ENCODE measurements at places on chromosomes 13 and 19. TPM values are rescaled to one million over a fixed set of nuclear protein-coding genes. Genes with fewer than 3 reads are reported as not detected.

GRCh38 chr19:9735986-9736385 lies 32.6 kb downstream of the ZNF846 start:
- H3K27ac ChIP-seq = no peak overlapping the region
- H3K4me3 ChIP-seq = no peak overlapping the region
- no peaks in the 10 kb centered on the region for H3K4me1 ChIP-seq
- no peak for DNase-seq
- no peaks in the 10 kb centered on the region for H3K36me3 ChIP-seq

GRCh38 chr13:99254830-99255229 lies 3.3 kb downstream of the GPR18 start:
- H3K27ac ChIP-seq = no peak overlapping the region
- no peaks in the 10 kb centered on the region for H3K27me3 ChIP-seq
- DNase-seq = no peak
- H3K36me3 ChIP-seq = no peaks in the 10 kb centered on the region

DNA sequence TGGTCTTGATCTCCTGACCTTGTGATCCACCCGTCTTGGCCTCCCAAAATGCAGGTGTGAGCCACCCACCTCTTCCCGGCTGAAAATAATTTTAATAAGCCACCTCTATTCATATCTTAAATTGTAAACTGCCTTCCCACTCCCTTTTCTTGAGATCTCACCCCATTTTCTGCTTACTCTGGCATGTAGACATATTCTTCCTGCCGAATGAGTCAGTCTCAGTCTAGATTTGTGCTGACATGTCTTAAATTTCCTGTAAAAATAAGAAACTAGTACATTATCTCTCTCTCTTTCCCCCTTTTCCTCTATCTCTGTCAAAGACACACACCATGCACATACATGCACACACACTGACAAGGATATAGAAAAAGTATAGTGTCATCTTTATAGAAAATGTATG lies 60.9 kb downstream of the THSD1 start:
- no peak for DNase-seq
- no peaks in the 10 kb centered on the region for H3K27me3 ChIP-seq
- H3K4me3 ChIP-seq = no peak overlapping the region
- H3K27ac ChIP-seq = no peak overlapping the region

Gene SPACA4
- total RNA-seq = not detected

Gene ZNF177
- 5.2 TPM for total RNA-seq

DNA sequence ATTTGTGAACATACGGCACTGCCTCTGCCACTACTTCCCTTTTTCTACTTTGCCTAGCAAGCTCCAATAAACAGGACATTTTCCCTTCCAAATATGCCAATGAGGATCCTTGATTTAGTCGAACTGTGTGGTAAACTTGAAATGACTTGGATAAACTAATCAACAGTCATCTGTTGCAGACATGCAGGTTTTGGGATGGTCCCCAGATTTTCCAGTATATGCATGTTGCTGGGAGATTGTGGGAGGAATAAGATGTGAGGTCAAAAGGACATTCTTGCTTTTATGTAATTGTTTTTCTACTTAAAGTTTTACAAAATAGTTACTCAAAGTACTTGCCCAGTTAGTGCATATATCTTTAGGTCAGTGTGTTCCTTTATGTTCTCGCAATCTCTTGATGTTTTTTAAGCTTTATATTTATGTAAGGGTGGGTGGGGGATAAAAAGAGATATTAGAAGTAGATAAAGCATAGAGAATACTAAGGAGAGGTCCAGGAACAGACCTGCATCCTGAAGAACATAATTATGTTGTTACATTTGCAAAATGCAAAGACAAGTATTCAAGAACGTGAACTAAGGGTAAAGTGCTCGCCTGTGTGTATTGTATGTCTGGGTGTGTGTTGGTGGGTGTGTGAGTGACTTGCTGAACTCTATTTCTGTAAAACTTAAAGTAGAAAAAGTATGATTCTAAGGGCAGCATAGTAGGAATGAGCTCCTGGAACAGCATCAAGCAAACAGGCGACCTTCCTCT lies 88.4 kb upstream of the OXGR1 start:
- H3K27me3 ChIP-seq = no peaks in the 10 kb centered on the region
- no peak overlapping the region for H3K27ac ChIP-seq
- no peak overlapping the region for H3K4me3 ChIP-seq
- DNase-seq = no peak
- H3K36me3 ChIP-seq = no peaks in the 10 kb centered on the region
- H3K4me1 ChIP-seq = no peaks in the 10 kb centered on the region

DNA sequence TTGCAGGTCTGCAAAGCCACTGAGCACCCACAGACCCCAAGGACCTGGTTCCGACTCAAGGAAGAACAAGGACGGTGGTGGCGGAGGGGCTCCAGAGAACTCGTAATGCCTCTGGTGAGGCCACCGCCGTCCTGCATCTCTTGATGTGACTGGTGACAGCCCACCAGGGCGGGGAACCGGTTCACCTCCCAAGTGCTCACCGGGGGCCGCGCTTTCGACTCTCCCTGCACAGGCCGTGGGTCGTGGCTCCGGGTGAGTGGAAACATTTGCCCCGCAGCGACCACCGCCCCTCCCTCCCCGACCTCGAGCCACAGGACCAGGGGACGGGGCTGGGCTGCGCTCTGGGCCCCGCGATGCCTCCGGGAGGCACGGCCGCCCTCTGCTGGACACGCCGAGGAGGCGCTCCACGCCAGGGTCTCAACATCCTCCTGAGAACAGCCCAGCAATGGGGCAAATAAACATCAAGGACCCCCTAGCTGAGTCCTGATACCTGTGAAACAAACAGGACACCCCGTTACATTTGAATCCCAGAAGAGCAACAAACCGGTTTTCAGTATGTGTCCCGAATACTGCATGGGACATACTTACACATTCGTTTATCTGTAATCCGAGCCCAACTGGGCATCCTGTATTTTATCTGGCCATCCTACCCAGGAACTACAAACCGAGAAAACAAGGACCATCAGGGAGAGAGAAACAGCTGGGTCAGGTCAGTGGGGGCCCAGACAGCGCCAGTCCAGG lies 3.9 kb upstream of the PLPP2 start:
- no peak overlapping the region for H3K4me3 ChIP-seq
- no peaks in the 10 kb centered on the region for H3K27me3 ChIP-seq
- peak; percentile 42 for DNase-seq
- H3K27ac ChIP-seq = no peak overlapping the region
- peaks cover 10% of the 10 kb centered on the region for H3K4me1 ChIP-seq

Data from thyroid gland (tissue), 4 donors.